ENCODE measurements at places on chromosomes 5 and 9.

DNA sequence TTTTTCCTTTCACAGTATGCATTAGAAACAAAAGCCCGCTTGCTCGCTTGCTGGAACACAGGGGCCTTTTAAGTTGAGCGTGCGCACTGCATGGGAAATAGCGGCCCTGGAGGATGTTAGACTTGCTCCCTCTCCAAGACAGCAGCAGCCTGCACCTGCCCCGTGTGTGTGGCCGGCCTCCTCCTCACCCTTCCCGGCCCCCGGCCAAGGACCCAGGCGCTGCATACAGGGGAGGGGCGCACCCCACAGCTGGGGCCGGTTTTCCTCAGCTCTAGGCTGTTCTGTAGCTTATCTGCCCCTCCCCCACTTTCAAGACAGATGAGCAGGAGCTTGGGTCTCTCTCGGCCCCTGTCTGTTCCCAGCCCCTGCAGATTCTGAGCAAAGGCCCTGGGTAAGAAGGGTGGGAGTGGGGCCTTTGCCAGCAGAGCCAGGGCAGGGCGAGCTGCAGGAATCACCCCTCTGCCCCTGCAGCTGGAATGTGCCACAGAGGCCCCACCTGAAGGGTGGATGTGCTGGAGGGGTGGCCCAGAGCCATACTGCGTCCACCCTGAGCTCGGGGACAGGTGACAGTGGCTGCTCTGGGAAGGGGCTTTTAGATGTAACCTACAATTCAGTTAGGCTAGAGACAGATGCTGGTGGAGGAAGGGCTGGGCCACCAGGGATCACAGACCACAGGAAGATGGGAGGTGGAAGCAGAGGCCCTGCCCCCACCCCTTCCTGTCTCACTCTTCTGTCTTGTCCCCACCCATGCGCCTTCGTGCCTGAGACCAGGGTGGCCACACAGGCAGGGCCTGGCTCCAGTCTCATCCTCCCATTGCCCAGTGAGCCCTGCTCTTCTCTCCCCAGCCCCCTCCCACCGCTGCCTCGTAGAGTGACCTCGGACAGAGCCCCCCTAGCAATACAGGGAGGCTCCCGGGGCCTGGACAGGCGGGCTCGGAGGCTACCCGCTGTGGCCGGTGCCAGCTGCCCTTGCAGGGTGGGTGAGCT is 132.4 kb downstream of the DAB2IP start:
- no peak for ATAC-seq

GRCh38 chr5:72130351-72130761 is 23.1 kb downstream of the MAP1B start:
- no peak for ATAC-seq

DNA sequence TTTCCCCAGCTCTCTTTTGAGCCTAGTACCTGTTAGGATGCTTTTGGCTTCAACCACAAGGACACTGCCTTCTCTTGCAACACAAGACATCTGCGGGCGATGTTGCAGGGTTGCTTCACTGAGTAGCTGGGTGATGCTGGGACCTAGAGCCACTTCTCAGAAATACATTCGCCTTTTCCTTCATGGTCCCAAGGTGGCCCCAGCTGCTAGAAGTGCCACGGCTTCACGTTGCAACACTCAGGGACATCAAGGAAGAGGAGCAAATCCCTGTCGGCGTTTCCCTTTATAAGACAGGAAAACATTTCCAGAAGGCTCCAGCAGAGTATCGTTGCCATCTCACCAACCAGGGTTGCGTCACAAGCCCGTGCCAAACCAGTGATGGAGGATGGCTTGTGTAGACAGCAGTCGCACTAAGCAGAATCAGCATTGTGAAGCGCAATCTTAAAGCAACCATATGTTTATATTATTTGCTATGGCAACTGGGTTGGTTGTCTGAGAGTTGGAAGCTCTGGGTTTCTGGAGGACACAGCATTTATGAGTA is 62.7 kb downstream of the ANKRD33B start:
- no peak for ATAC-seq

DNA sequence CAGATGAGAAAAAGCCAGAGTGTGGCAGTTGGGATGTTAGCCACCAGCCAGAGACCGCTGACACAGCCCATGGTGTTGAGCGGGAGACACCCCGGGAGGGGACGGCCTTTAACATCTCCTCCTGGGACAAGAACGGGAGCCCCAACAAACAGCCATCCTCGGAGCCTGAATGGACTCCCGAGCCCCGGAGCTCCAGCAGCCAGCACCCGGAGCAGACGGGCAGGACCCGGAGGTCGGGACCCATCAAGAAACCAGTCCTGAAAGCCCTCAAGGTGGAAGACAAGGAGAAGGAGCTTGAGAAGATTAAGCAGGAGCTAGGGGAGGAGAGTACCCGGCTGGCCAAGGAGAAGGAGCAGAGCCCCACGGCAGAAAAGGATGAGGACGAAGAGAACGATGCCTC is 28.0 kb upstream of the POMT1 start:
- no peak for ATAC-seq

DNA sequence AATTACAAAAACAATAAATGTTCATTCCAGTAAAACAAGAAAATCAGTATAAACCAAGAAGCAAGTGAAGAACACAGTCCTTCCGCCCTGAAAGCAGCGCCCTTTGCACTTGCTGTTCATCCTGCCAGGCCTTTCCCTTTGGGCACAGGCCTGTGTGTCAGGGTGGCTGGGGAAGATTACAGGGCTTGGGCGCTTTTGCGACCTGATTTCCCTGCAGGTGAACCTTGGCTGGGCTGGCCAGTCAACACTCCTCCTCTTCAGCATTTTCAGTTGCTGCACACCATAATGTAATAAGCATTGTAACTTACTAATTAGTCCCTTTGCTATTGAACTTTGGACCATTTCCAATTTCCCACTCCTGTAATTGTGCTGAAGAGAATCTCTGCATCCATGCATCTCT is 38.6 kb upstream of the TDRD7 start:
- no peak for ATAC-seq

- no peak for ATAC-seq
Measured at GRCh38 chr9:81314490-81314889, 374.9 kb downstream of the TLE1 start.

DNA sequence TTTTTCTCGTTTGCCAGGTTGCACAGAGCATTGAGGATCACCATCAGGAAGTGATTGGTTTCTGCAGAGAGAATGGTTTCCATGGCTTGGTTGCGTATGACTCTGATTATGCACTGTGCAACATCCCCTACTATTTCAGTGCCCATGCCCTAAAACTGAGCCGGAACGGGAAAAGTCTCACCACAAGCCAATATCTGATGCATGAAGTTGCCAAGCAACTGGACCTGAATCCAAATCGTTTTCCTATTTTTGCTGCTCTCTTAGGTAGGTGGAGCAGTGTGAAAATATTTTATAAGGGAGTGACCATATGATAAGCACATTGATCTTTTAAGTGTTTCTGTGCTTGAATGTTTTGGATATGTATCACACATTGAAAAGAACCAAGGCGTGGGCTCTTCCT is 17.7 kb upstream of the FAM120AOS start:
- no peak for ATAC-seq

DNA sequence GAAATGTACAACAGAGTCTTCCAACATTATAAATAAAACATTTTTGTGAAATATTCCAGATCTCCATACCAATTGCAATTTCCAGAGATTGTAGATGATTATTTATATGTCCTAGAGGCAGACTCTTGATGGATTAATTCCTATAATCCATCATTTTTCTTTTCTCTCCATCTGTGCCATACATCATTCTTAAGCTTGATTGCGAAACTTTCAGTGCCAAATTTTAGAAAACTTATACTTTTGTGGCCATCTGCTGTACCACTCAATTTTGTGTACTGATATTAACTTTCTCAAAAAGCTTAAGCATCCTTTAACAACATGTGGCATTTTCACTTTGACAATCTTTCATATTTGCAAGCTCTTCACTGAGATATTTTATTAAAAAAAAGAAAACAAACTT is 446.9 kb downstream of the SEMA5A start:
- ATAC-seq, result no peak

GRCh38 chr5:159041444-159042198 is 58.1 kb downstream of the EBF1 start:
- ATAC-seq, result no peak

GRCh38 chr9:36008774-36009300 is 27.9 kb upstream of the RECK start:
- peak; percentile 84 for ATAC-seq

DNA sequence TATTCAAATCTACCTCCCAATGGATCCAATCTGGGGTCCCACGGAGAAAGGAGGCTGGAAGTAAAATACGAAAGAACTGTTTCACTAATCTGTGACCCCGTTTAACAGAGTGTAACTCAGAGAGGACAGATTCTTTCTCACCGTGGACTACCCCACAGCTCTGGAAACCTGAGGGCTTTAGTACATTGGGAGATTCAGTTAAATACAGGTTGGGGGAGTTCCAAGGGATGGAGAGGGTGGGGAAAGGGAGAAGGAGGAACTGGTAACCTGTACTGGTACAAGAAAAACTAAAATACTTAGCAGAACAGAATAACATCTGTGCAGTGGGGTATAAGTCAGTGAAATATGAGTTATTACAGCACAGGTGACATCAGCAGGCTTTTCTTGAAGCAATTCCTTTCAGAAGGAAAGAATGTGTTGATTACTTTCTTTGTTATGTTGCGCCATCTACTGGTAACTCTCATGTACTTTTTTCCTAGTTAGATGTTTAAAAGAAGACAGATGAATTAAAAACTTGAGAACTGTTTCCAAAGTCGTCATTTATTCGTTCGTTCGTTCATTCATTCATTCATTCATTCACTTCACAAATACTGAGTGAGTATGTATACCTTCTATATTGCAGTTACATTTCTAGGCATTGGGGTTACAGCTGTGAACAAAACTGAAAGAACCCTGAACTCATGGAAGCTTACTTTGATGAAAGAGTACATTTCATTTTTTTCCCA is 30.0 kb upstream of the STOM start:
- ATAC-seq, result no peak

DNA sequence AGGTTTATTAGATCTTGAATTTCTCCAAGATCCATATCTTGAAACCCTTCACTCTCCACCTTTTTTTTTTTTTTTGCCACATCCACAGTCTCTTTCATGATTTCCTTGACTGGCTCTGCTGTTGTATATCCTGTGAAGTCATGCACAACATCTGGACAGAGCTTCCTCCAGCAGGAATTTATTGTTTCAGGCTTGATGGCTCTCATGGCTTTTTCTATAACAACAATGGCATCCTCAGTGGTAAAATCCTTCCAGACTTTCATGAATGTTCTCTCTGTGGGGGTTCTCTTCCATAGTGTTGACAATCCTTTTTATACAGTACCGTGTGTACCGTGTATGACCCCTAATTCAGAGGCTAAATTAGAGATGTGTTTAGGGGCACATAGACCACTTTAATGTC is 24.0 kb downstream of the RANBP17 start:
- ATAC-seq, result no peak

- ATAC-seq, result no peak
Measured at GRCh38 chr9:77554586-77555105, 93.5 kb downstream of the GNA14 start.

DNA sequence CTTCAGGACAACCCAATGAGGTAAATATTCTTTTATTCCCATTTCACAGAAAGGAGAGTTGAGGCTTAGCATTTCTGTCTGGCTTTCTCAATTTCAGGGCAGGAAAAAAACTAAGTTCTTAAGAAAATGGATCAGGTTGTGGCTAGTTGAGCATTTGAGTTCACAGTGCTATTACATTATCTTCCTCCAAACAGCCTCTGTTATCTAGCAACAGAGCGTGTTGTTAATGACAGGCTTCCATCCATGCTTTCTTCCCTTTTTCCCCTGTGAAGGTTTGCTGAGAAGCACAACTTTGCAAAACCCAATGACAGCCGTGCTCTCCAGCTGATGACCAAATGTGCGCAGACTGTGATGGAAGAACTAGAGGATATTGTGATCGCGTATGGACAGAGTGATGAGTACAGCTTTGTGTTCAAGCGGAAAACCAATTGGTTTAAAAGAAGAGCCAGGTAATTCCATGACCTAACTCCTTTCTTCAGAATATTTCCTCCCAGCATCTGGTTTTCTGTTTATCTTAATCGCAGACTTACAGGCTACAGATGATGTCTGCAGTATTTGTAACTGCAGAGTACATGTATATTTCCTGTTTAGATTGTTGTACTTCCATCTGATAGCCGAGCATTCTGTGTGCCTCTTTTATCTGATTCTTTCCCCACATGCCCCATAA is 1.5 kb downstream of the THG1L start:
- ATAC-seq, result no peak

GRCh38 chr5:61399679-61400078 is 67.6 kb downstream of the ZSWIM6 start:
- no peak for ATAC-seq

- no peak for ATAC-seq
Measured at GRCh38 chr5:179427032-179427675, 81.9 kb upstream of the ADAMTS2 start.

GRCh38 chr5:105952875-105953274 is 1717.9 kb downstream of the EFNA5 start:
- ATAC-seq, result no peak

DNA sequence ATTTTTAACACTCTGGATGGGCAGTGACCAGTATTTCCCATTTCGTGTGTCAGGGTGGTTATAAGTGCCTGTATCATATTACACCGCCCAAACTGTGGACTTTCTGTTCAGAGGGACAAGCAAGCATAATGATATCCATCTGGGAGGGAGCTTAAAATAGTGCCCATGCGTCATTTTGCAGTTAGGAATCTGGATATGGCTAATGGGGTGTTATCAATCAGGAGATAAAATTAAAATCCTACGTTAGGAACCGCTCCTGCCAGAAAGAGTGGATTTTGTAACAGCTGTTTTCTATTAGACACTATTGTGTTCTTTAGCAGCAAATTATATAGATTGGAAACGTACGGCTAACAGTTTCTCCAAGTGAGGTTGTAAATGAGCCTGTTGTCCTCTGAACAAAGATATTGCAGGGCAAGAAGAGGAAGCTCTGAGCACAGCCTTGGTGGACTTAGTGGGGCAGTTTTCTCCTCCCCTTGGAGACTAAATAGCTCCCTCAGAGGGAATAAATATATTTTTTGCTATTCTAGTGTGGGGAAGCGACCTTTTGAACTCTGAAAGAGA is 160.4 kb downstream of the SPATA31D1 start:
- ATAC-seq, result no peak

GRCh38 chr9:80928697-80929096 is 760.6 kb downstream of the TLE1 start:
- no peak for ATAC-seq

- ATAC-seq, result no peak
Measured at GRCh38 chr5:128212191-128212806, 128.7 kb downstream of the SLC12A2 start.

DNA sequence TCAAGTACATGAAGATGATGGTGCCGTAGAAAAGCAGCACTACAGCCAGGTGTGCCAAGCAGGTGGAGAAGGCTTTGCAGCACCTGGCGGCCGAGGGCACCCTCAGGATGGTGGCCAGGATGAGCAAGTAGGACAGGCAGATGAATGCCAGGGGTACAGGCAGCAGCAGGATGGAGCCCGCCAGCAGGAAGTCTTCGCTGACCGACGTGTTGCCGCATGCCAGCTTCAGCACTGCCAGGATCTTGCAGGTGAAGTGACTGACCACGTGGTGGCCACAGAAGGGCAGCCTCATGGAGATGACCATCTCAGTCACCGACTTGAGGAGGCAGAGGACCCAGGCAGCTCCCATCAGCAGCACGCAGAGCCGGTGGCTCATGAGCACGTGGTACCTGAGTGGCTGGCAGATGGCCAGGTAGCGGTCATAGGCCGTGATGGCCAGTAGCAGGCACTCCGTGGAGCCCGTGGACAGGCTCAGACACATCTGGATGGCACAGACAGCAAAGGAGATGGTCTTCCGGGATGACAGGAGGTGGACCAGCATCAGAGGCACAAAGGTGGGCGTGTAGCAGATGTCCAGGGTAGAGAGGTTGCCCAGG is 482 bp downstream of the OR13J1 start:
- no peak for ATAC-seq

All from activated CD4-positive, CD25-positive, alpha-beta regulatory T cell treated with anti-CD3 and anti-CD28 coated beads, Interleukin-2, amount 50 U/mL, for 24 hours (primary cell).